ENCODE measurements at places on chromosomes 2 and 18.
A peak's percentile ranks its signal among the peaks of the same experiment; 100 is the strongest.

GRCh38 chr2:232505856-232506255 is 14.3 kb upstream of the PRSS56 start:
- no peak for DNase-seq

- DNase-seq = no peak
Observed at GRCh38 chr2:185990861-185991525, 252.4 kb downstream of the FSIP2 start.

DNA sequence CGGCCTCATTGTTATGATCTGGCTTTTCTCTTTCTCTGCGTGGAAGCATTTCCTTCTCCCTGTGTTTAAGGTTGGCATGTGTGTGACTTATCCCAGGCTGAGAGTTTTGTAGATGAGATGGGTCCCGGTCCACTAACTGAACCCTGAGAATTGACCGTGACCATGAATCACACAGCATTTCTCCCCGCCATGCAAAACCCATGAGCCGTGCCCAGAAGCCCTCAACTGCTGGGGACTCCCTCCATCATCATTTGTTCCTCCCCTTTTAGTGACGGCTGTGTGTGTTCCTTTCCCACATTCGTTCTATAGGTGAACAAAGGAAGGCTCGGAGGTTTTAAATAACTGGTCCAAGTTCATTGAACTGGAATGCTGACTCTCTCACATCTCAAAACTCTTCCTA is 30.1 kb upstream of the TXNDC2 start:
- no peak for DNase-seq

GRCh38 chr18:29259838-29260237 is 1082.9 kb upstream of the CDH2 start:
- DNase-seq = peak; percentile 17

DNA sequence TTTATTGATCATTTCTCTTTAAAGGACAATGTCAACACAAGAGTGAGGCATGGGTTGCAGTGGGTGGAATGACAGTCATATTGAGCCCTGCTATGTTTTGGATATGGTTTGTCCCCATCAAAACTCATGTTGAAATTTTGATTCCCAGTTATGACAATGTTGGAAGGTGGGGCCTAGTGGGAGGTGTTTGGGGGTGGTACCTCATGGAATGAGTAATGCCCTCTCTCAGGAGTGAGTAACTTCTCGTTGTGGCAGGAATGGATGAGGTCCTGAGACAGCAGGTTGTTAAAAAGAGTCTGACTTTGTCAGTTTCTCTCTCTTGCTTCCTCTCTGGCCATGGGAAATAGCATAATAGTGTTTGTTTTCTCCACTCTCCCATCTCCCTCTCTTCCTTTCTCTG is 345.3 kb downstream of the DCC start:
- DNase-seq = no peak
